ENCODE measurements at places on chromosomes 16 and 17. TPM values are rescaled to one million over a fixed set of nuclear protein-coding genes. Genes with fewer than 3 reads are reported as not detected.
A peak's percentile ranks its signal among the peaks of the same experiment; 100 is the strongest.

DNA sequence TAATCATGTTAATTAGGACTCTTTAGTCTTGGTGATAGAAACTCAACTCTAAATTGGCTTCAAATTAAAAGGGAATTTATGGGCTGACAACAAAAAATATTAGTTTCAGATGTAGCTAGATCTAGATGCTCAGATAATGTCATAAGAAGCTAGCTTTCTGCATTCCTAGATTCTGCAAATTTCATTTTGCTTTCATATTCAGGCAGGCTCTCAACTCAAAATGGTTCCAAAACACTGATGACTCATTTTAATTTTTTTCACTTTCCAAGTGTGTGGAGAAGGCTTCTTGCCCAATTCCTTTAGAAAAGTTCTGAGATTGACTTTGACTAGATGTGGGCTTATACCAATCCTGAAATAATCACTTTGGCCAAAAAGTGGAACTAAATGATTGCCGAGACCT is 236.7 kb upstream of the GOT2 start:
- H3K4me1 ChIP-seq, result no peaks in the 10 kb centered on the region
- H3K27me3 ChIP-seq, result no peaks in the 10 kb centered on the region
- no peak overlapping the region for H3K4me3 ChIP-seq
- DNase-seq, result no peak
- no peaks in the 10 kb centered on the region for H3K36me3 ChIP-seq

DNA sequence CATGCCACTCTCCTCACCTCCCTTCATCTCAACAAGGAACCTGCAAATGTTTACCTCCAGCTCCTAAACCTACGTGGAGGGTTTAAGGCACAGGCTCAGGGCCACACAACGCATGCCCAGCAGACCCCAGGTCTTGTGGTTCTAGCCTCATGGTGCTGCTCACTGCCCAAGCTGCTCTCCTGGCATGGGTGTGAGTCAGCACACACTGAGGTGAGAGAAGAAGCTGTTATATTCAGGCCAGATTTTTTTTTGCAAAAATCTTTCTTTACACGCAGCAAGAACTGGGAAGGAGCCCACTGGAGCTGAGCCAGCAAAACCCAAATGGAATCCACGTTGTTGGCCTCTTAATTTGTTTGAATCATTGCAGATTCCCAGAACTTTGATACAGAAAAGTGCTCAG is 5.5 kb upstream of the C16orf96 start:
- H3K36me3 ChIP-seq, result no peaks in the 10 kb centered on the region
- H3K27ac ChIP-seq, result no peak overlapping the region
- peaks cover 10% of the 10 kb centered on the region for H3K4me1 ChIP-seq
- H3K27me3 ChIP-seq, result peaks cover 14% of the 10 kb centered on the region
- DNase-seq, result no peak
- H3K4me3 ChIP-seq, result no peak overlapping the region

- DNase-seq, result no peak
- peaks cover 1% of the 10 kb centered on the region for H3K27me3 ChIP-seq
- H3K4me3 ChIP-seq, result no peak overlapping the region
Observed at GRCh38 chr17:6018788-6019187, 51.4 kb upstream of the WSCD1 start.

- no peak overlapping the region for H3K4me3 ChIP-seq
- DNase-seq, result no peak
- no peaks in the 10 kb centered on the region for H3K4me1 ChIP-seq
- no peak overlapping the region for H3K27ac ChIP-seq
- no peaks in the 10 kb centered on the region for H3K27me3 ChIP-seq
Observed at GRCh38 chr16:88194397-88195268, 188.1 kb upstream of the ZNF469 start.

MIEF2 gene
- 5.8 TPM for total RNA-seq

DNA sequence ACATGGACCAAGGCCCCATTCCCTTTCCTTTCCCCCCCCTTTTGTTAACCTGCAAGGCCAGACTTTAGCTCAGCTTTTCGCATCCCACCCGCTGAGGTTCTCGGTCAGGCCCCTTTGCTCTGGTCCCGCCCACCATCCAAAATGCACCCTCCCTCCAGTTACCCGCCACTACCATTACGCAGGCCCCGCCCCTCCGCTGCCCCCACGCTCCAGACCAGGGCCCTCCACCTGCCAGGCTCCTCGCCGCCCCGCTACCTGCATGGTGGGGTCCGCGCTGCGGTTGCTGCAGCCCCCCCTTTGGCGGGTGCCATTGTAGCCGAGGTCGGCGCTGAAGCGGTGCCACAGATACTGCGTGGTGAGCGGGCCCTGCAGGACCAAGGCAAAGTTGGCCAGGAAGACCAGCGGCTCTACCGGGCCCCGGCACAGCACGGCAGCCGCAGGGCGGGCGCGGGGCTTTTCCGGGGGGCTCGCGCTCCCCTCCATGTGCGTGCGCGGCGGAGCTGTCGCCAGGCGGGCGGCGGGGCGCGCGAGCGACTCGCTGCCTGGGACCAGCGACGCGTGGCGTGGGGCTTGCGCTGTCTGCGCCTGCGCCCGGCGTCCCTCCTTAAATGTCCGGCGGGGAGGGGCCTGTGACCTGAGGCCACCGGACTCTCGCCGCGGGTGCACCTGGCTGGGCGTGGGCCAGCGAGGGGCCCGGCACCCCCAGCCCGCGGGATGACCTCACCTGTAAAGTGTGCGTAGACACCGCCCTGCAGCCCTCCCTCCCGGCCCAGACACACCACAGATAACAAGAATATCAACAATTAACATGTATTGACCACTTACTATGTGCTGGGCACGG is at the start of gene SLC46A1:
Gene SLC46A1, minus strand, starts transcription at position 581 of the 841 bp plus-strand sequence. Its CDS starts 98 bp downstream, at position 483.
- H3K36me3 ChIP-seq, result no peaks in the 10 kb centered on the region
- peak; percentile 12 for DNase-seq
- peaks cover 11% of the 10 kb centered on the region for H3K27me3 ChIP-seq

TK1 gene
- total RNA-seq, result 65.8 TPM

DNA sequence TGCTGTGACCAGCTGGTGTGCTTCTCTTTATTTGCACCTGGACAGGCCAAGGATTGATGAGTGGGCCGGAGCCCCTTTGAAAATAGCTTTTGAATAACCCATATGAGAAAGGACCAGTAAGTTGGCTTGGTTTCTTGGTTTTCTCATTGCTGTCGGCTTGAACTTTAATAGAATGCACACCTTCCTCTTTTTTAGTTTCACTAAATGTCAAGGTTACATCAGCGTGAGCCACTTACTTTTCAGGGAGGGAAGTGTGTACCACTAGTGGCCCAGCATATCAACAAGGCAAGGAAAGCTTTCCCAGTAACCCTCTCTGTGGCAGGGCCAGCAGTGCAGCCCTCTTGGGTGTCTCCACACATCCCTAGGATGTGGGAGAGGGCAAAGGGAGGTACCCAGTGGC is 433.3 kb downstream of the CA10 start:
- H3K4me3 ChIP-seq, result no peak overlapping the region
- no peak for DNase-seq
- H3K27ac ChIP-seq, result no peak overlapping the region
- no peaks in the 10 kb centered on the region for H3K4me1 ChIP-seq
- no peaks in the 10 kb centered on the region for H3K27me3 ChIP-seq
- H3K36me3 ChIP-seq, result no peaks in the 10 kb centered on the region

DNA sequence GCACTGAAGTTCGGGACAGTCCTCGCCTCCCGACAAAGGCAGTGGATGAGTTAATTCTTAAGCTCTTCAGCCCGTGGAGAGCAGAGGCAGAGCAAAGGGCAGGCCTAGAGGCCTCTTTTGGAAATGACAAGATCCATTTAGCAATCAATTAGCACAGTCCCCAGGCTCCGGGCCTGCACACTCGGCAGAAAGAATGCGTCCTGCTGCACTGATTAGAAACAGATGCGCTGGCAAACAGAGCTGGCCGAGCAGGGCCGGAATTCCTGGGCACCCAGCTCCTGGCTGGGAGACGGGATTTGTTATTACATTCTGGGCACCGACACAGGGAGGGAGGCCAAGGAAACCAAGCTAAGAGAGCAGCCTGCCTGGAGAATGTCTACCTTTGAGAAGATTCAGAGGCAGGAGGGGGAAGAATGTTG is 162.9 kb downstream of the COPRS start:
- no peak for DNase-seq
- no peak overlapping the region for H3K27ac ChIP-seq
- no peak overlapping the region for H3K4me3 ChIP-seq
- H3K4me1 ChIP-seq, result no peaks in the 10 kb centered on the region
- no peaks in the 10 kb centered on the region for H3K36me3 ChIP-seq
- peaks cover 9% of the 10 kb centered on the region for H3K27me3 ChIP-seq

CIITA gene
- total RNA-seq, result 12.0 TPM

DNA sequence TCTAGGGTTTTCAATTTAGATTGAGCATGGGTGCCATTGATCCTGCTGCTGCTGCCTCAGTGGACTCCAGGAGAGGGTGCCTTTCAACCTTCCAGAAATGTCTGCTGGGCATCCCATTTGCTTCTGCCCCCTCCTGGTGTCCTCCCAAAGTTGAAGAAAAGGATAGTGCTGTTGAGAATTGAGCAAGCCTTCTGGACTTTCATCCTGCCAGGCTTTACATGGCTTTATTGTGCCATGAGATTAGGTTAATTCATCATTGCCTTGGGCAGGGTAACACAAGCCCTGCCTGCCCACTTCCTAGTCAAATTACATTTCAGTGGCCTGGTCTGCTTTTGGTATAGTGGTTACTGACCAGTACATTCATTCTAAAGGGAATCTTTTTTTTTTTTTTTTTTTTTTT is 17.9 kb upstream of the TANGO6 start:
- no peak overlapping the region for H3K27ac ChIP-seq
- DNase-seq, result no peak
- H3K36me3 ChIP-seq, result no peaks in the 10 kb centered on the region
- H3K4me3 ChIP-seq, result no peak overlapping the region
- H3K27me3 ChIP-seq, result peaks cover 5% of the 10 kb centered on the region

SLC47A1 gene
- total RNA-seq, result 0.26 TPM

EVPLL gene
- not detected for total RNA-seq

MILR1 gene
- total RNA-seq, result 0.37 TPM

DNA sequence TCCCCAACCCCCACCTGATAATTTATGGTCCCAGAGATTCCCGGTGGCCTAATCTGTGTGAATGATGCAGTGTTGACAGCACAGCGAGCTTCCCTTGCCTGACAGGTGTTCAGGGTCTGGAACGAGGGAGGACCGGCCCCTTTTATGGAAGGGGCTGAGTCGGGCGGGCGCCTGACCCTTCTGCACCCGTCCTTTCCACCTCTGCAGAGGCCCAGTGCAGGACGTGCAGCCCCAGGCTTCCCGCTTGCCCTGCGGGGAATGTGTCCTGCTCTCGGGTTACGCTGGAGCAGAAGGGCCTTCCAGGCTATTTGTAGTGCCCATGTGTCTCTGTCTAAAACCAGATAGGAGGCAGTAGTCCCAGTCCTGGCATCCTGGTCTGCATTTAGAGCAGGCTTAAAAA is 16.2 kb downstream of the SMTNL2 start:
- DNase-seq, result no peak
- no peaks in the 10 kb centered on the region for H3K36me3 ChIP-seq
- no peaks in the 10 kb centered on the region for H3K4me1 ChIP-seq
- H3K4me3 ChIP-seq, result no peak overlapping the region
- peaks cover 3% of the 10 kb centered on the region for H3K27me3 ChIP-seq

DNA sequence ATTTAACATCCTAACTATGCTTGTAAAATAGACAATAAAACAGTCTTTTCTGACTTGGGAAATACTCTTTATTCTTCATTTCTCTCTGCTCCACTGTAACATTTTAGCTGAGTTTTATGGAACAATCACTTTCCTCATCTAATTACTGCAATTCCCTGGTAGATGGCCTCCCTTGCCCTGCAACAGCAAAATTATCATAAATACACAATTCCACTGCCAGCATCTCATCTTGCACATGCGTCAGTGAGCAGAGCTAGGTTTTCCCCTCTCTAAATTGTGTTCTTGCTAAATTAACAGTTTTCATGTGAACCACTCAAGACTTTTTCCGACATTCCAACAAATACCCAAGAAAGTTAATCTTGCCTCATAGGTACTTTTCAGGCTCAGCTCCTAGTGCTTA is 920.9 kb upstream of the GOT2 start:
- no peak for DNase-seq
- no peaks in the 10 kb centered on the region for H3K36me3 ChIP-seq
- no peak overlapping the region for H3K27ac ChIP-seq
- no peaks in the 10 kb centered on the region for H3K4me1 ChIP-seq
- no peaks in the 10 kb centered on the region for H3K27me3 ChIP-seq
